ENCODE measurements at places on chromosomes 5 and 9.

- DNase-seq = no peak
Observed at GRCh38 chr9:98977813-98978212, 34.1 kb downstream of the COL15A1 start.

- no peak for DNase-seq
Observed at GRCh38 chr5:9742848-9743247, 112.7 kb upstream of the TAS2R1 start.

DNA sequence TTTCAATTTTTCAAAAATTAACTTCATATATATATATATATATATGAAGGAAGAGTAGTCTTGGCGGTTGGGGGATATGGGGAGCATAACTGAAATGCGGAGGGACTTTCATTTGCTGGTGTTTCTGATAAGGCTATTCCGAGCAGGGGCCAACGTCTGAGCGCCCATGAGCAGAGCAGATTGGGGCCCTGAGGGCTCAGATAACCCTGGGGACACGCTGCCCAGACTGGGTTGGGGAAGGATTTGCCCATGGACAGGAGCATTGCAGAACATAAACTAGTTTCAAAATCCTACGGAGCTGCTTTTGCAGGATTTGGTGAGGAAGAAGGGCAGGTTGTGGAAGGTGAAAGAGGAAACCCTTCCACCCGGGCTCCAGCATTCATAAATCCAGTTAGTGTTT is 240.2 kb downstream of the IRX1 start:
- no peak for DNase-seq

- no peak for DNase-seq
Observed at GRCh38 chr5:39376293-39376714, 12.0 kb upstream of the C9 start.

- DNase-seq = no peak
Observed at GRCh38 chr5:110386782-110387181, 339.7 kb downstream of the TMEM232 start.

- no peak for DNase-seq
Observed at GRCh38 chr5:1564824-1565736, 41.3 kb upstream of the LPCAT1 start.

- no peak for DNase-seq
Observed at GRCh38 chr9:18673179-18673578, 199.2 kb downstream of the ADAMTSL1 start.

- no peak for DNase-seq
Observed at GRCh38 chr5:58851153-58851552, 268.3 kb downstream of the RAB3C start.

- DNase-seq = no peak
Observed at GRCh38 chr5:6220346-6221088, 157.8 kb downstream of the MED10 start.
